Prostate gland (tissue), 2 donors: ENCODE measurements at places on chromosomes 2 and 18. TPM values are rescaled to one million over a fixed set of nuclear protein-coding genes. Genes with fewer than 3 reads are reported as not detected.

DNA sequence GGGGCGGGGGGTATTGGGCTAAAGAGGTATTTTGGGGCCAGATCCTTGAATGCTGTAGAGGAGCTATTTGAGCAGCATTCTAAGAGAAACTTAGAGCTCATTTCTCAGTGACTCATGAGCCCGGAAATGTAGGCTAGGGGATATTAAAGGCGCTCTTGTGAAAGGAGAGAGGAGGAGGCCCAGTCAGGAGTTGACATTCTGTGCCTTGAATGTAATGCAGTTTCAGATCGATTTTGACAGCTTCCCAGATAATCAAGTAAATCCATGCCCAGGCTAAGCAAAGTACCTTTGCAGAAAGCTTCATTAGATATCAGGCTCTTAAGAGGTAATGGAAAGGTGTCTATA lies 1.5 kb downstream of the CAB39 start:
- no peaks in the 10 kb centered on the region for H3K36me3 ChIP-seq
- H3K27ac ChIP-seq, result peak overlapping the region; percentile 94
- peak overlapping the region; percentile 98 for H3K4me3 ChIP-seq
- H3K4me1 ChIP-seq, result peaks cover 11% of the 10 kb centered on the region
- no peaks in the 10 kb centered on the region for H3K27me3 ChIP-seq

DNA sequence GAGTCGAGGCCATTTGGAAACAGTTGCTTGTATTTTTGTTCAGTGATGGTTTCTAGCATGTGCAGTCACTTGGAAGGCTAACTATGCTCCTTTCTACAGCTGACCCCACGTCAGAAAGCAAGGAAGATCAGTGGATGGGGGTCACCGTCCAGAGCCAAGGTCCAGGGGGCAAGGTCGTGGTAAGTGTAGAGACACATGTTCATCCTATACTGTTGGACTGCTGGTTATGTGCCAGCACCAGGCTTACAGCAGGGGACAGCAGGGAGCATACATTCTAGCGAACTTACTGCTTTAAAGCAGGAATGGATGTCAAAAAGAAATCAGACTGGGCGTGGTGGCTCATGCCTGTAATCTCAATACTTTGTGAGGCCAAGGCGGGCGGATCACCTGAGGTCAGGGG lies 40.0 kb downstream of the ITGA6 start:
- no peak for DNase-seq
- no peaks in the 10 kb centered on the region for H3K36me3 ChIP-seq
- peaks cover 18% of the 10 kb centered on the region for H3K4me1 ChIP-seq
- H3K4me3 ChIP-seq, result no peak overlapping the region
- H3K27ac ChIP-seq, result no peak overlapping the region
- H3K27me3 ChIP-seq, result no peaks in the 10 kb centered on the region

DNA sequence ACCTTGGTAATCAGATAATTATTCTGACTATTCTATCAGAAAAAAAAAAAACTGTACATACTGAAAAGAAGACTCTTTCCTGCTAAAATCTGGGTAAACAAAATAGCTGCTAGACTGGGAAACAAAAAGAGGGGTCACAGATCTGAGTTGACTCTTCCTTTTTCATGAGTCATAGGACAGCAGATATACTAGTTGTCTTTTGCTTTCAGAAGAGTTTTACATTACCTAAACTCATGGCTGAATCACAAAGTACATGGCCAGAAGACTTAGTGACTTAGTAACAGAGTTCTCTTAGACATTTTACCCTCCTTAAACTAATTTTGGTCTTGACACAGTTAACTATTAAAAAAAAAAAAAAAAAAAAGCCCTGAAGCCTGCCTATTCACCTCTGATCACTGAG lies 834.0 kb upstream of the FSHR start:
- no peak overlapping the region for H3K4me3 ChIP-seq
- no peaks in the 10 kb centered on the region for H3K27me3 ChIP-seq
- no peaks in the 10 kb centered on the region for H3K36me3 ChIP-seq
- no peaks in the 10 kb centered on the region for H3K4me1 ChIP-seq
- no peak for DNase-seq
- no peak overlapping the region for H3K27ac ChIP-seq

GRCh38 chr2:18971628-18972027 lies 382.3 kb upstream of the NT5C1B start:
- no peak overlapping the region for H3K27ac ChIP-seq
- no peaks in the 10 kb centered on the region for H3K27me3 ChIP-seq
- no peaks in the 10 kb centered on the region for H3K4me1 ChIP-seq
- H3K36me3 ChIP-seq, result no peaks in the 10 kb centered on the region
- no peak overlapping the region for H3K4me3 ChIP-seq
- DNase-seq, result no peak

- no peak for DNase-seq
- no peaks in the 10 kb centered on the region for H3K4me1 ChIP-seq
- H3K27me3 ChIP-seq, result no peaks in the 10 kb centered on the region
Observed at GRCh38 chr2:97740590-97741182, 27.3 kb downstream of the ZAP70 start.

DNA sequence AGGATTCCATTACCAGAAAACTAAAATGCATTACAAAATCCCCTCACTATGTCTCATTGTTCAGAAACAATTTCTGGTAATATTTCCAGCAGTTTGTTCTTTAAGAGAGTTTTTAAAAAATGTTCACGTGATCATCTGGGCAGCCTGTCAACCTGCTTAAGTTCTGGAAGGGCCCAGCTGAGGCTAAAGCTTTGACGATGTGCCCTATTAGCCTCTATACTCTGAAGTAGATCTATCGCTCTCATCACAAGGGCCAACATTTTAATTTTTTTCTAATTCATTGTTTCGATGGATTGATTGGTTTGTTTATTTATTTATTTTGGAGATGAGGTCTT lies 205.8 kb downstream of the PRKCE start:
- H3K4me3 ChIP-seq, result no peak overlapping the region
- no peaks in the 10 kb centered on the region for H3K36me3 ChIP-seq
- DNase-seq, result no peak
- H3K27me3 ChIP-seq, result no peaks in the 10 kb centered on the region
- H3K27ac ChIP-seq, result no peak overlapping the region

- H3K27ac ChIP-seq, result no peak overlapping the region
- H3K4me1 ChIP-seq, result no peaks in the 10 kb centered on the region
- H3K27me3 ChIP-seq, result no peaks in the 10 kb centered on the region
- no peak overlapping the region for H3K4me3 ChIP-seq
Observed at GRCh38 chr2:76039505-76039904, 328.8 kb upstream of the GCFC2 start.

GRCh38 chr2:43837831-43838559 lies 644 bp downstream of the ABCG5 start:
- no peaks in the 10 kb centered on the region for H3K36me3 ChIP-seq
- no peak for DNase-seq
- H3K27me3 ChIP-seq, result no peaks in the 10 kb centered on the region
- no peak overlapping the region for H3K27ac ChIP-seq
- H3K4me3 ChIP-seq, result no peak overlapping the region
- H3K4me1 ChIP-seq, result no peaks in the 10 kb centered on the region

DNA sequence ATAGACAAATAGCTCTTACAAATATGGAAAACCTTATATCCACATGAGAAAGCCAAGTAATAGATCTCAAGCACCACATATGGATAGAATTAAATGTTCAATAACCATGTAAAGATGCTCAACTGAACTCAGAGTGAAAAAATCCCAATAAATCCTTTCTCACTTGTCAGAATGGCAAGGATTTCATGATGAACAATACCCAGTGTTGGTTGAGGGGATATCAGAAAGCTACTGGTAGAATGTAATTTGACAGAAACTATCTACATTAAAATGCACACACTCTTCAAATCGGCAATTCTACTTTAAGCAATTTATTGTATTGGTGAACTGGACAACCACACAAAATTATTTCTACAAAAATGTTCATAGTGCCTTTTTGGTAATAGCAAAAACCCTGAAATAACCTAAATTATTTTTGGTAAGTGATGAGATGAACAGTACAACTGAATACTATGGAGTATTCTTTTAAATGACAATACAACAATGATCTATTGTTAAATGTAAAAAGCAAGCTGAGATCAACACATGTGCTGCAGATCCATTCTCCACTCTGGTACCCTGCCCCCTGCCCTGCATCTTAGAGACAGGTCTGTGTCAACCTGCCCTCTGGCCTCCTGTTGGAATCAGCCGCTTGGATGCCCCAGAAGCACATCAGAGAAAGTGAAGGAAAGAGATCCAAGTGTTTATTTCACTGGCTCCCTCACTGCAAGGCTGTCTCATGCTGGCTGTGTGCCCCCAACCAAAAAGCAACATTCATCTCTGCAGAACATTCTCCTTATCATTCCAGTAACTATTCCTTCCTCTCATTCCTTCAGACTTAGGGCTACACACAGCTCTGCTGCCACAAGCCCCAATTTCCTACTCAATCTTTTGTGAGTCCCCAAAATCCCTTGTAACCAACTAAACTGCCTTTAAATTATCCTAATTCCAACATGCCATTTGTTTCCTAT lies 442.5 kb downstream of the LRATD1 start:
- no peaks in the 10 kb centered on the region for H3K4me1 ChIP-seq
- DNase-seq, result no peak
- H3K27ac ChIP-seq, result no peak overlapping the region
- no peaks in the 10 kb centered on the region for H3K27me3 ChIP-seq
- no peak overlapping the region for H3K4me3 ChIP-seq
- no peaks in the 10 kb centered on the region for H3K36me3 ChIP-seq

- no peaks in the 10 kb centered on the region for H3K27me3 ChIP-seq
- no peak overlapping the region for H3K27ac ChIP-seq
- no peaks in the 10 kb centered on the region for H3K4me1 ChIP-seq
- DNase-seq, result no peak
- no peaks in the 10 kb centered on the region for H3K36me3 ChIP-seq
Observed at GRCh38 chr18:30177056-30177455, 865.5 kb downstream of the DSC3 start.

DNA sequence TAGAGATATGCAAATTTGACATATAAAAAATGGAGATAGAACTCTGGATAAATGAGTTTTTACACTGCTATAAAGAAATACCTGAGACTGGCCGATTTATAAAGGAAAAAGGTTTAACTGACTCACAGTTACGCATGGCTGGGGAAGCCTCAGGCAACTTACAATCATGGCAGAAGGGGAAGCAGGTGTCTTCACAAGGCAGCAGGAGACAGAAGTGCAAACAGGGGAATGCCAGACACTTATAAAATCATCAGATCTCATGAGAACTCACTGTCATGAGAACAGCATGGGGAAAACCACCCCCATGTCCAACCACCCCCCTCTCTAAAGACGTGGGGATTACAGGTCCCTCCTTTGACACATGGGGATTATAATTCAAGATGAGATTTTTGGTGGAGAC lies 1540.2 kb upstream of the SLC39A10 start:
- H3K27me3 ChIP-seq, result no peaks in the 10 kb centered on the region
- H3K4me1 ChIP-seq, result no peaks in the 10 kb centered on the region
- no peak overlapping the region for H3K4me3 ChIP-seq

DNA sequence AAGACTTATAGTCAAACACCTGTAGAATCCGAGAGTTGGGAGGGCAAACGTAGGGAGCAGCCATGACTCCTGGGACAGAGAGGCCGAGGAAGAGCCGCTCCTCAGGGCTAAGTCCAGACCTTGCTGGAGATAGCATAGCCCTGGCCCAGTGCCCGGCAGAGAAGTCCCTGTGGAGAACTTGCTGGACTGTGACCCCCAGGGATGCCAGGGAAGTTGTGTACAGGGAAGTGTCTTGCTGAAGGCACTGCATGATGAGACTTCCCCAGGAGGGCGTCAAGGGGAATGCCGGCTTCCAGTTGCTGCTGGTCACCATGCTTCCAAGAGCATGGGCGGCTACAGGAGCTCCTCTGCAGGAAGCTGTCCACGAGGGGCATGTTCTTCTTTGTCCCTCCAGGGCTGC lies 8.6 kb upstream of the CNDP1 start:
- no peaks in the 10 kb centered on the region for H3K4me1 ChIP-seq
- no peak for DNase-seq
- no peaks in the 10 kb centered on the region for H3K36me3 ChIP-seq
- no peaks in the 10 kb centered on the region for H3K27me3 ChIP-seq
- no peak overlapping the region for H3K27ac ChIP-seq
- H3K4me3 ChIP-seq, result no peak overlapping the region

The C2orf78 gene
- total RNA-seq, result 0.91 TPM
